Activated T-cell treated with anti-CD3 and anti-CD28 coated beads for 24 hours (primary cell): ENCODE measurements at places on chromosomes 16 and 17.
A peak's percentile ranks its signal among the peaks of the same experiment; 100 is the strongest.

GRCh38 chr16:20611975-20612481 is 35.9 kb upstream of the ACSM2B start:
- DNase-seq: no peak

GRCh38 chr16:50602531-50603205 is 54.5 kb downstream of the NKD1 start:
- no peak for DNase-seq

DNA sequence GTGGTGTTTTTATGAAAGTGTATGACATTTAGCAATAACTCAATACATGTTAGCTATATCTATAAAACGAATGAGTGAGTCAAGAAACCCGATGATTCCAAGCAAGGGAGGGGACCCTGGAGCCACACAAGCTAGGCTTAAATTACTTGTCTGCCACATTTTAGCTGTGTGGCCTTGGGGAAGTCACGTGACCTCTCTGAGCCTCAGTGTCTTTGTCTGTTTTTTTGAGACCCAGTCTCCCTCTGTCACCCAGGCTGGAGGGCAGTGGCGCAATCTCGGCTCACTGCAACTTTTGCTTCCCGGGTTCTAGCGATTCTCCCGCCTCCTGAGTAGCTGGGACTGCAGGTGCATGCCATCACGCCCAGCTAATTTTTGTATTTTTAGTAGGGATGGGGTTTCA is 20.1 kb upstream of the GCSH start:
- DNase-seq: no peak

- no peak for DNase-seq
These were observed 914 bp upstream of the GPRC5B start for GRCh38 chr16:19885451-19886072.

GRCh38 chr16:27999687-28000086 is 63.8 kb downstream of the GSG1L start:
- no peak for DNase-seq

DNA sequence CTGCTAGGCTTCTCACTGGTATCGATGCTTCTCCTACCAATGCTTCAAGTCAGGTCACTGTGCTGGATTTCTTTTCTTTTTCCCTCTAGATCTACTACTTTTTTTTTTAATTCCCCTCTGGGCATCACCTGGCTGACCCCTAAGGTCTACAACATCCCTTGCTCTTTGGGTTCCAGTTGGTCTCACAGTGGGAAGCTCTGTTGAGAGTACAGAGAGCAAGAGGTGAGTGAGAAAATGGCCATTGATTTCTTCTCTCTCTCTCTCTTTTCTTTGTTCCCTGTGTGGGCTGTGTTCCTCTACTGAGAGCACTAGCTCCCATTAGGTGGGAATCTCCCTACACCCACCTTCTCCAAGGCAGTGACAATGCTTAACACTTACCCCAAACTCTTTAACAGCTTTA is 413.4 kb downstream of the KCNJ2 start:
- no peak for DNase-seq

- no peak for DNase-seq
These were observed 35.2 kb upstream of the GOSR2 start for GRCh38 chr17:46887717-46888116.

- DNase-seq: peak; percentile 79
These were observed 20.9 kb downstream of the TNS4 start for GRCh38 chr17:40480501-40481003.

- no peak for DNase-seq
These were observed 197.5 kb downstream of the CYLD start for GRCh38 chr16:50939356-50939755.

DNA sequence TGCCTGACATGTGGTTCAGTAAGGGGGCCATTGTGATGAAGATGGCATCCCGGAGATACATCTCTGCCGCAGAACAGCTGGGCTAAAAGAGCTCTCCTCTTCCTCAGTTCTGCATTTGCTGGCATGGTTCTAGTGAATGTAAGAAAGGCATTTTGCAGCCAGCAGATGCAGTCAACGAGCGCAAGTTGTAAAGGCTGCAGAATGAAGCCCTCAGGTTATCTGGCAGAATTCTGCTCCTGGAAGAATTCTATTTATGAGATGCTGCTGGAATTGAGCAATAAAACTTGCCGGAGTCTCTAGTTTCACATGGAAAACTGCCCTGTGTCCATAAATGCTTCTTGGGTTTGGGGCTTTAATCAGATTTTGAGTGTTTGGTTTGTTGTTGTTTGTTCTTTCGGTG is 176.8 kb upstream of the HSBP1 start:
- DNase-seq: no peak

- DNase-seq: no peak
These were observed 81.8 kb downstream of the CPPED1 start for GRCh38 chr16:12721841-12722421.

- peak; percentile 98 for DNase-seq
These were observed at the start of gene PRDM7 for GRCh38 chr16:90077240-90077756. Gene PRDM7 (minus strand): TSS chr16:90077331. CDS start chr16:90075910, 1,421 bp downstream.

- DNase-seq: no peak
These were observed 668 bp downstream of the JUP start for GRCh38 chr17:41785859-41786226.

DNA sequence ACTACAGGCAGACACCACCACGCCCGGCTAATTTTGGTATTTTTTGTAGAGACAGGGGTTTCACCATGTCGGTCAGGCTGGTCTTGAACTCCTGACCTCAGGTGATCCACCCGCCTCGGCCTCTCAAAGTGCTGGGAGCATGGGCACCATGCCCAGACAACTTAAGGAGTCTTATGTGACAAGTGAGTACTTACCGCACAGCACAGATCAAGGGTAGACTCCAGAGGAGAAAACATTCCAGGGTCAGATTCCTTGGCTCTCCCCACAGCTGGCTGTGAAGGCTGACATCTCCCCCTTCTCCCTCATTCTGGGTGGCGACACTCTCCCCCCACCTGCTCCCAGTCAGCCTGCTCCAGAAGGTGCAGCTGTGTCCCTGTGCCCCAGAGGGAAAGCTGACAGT is 10.6 kb downstream of the ZSCAN10 start:
- DNase-seq: no peak

GRCh38 chr16:81497690-81498089 is 53.1 kb downstream of the CMIP start:
- DNase-seq: no peak

- no peak for DNase-seq
These were observed 67.8 kb downstream of the MAF start for GRCh38 chr16:79532785-79533184.

GRCh38 chr17:8382052-8382879 is 727 bp downstream of the RPL26 start:
- DNase-seq: no peak

DNA sequence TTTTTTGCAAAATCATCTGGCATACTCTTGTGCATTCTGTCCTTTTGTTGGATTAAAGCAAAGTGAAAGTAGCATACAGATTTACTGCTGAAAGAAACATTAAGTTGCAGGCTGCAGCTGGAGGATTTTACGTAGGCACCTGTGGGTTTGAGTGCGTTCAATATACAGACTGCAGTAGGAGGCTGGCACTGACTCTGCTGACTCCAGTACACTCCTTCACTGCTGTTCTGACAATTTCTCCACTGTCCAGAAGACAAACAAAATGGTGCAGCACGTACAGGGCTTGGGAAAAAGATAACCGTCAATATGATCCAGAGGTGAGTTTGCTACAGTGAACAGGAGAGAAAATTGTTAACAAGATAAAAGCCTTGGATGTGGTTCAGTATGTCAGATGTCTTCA is 73.3 kb downstream of the TANC2 start:
- DNase-seq: no peak

GRCh38 chr17:79125503-79125902 is 50.9 kb downstream of the ENGASE start:
- DNase-seq: no peak

- no peak for DNase-seq
These were observed 117.2 kb downstream of the SOCS1 start for GRCh38 chr16:11138769-11139325.

DNA sequence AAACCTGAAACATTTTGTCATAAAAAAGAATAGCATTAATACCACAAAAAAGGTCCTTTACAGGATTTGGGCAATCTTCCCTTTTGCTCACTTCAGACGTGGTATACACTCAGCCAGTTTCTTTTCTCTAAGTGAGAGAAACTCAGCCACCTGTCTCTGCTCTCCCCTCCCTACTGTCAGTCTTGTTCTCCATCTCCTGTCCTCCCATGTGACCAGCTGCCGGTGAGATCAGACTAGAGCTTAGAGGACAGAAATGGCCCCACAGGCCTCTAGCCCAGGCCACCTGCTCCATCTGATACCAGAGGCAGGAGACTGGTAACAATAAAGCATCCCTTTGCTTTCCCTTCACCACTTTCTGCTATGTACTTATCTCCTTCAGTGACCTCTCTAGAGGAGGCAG is 34.9 kb downstream of the CMC2 start:
- no peak for DNase-seq

GRCh38 chr17:19397556-19398041 is 10.6 kb upstream of the MFAP4 start:
- no peak for DNase-seq

GRCh38 chr16:81175325-81175891 is 63.1 kb upstream of the BCO1 start:
- DNase-seq: no peak

DNA sequence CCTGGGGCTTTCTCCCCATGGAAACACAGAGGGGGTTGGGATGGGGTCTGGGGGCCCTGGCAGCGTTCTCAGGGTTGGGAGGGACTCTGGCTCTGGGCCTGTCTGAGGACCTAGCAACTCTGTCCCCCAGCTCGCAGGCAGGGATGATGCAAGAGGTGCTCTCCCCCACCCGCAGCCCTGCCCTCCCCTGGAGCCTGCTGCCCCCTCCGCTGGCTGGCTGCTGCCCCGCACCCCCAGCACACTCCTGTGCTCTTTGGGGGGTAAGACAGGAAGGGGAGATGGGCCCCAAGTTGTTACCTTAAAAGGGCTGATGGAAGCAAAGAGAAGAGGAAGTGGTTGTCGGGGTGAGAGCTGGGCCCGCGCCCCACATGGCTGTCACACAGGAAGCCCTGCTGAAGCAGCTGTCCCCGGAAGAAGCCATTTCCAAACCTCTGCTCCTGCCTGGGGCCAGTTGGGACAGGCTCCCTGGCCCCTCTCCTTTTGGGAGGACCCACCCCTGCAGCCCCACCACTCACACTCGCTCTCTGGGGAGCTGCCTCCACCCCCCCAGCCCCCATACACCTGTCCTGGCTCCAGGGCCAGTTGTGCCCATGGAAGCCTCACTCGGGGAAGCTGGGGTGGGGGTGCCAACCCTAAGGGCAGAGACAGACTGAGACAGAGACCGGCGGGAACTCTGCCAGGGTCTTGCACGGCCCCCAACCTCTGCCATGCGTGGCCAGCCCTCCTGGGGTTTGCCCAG is 2.5 kb downstream of the CORO1A start:
- DNase-seq: peak; percentile 70

DNA sequence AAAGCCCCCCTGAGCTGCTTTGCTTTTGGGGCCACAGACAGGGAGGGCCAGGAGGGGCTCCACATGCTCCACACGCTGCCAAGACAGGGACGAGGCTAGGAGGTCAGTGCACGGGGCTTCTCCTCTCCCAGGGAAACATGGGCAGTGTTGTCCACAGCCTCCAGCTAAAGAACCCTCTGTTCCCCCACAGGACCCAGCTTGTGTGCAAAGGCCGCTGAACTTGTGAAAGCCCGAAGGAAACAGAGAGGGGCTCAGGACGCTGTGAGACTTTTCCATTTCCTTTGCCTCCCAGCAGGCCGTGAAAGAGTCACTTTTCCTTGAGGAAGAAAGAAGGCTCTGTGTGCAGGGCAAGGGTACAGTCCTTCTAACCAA is 9.7 kb downstream of the CDRT4 start:
- DNase-seq: no peak

DNA sequence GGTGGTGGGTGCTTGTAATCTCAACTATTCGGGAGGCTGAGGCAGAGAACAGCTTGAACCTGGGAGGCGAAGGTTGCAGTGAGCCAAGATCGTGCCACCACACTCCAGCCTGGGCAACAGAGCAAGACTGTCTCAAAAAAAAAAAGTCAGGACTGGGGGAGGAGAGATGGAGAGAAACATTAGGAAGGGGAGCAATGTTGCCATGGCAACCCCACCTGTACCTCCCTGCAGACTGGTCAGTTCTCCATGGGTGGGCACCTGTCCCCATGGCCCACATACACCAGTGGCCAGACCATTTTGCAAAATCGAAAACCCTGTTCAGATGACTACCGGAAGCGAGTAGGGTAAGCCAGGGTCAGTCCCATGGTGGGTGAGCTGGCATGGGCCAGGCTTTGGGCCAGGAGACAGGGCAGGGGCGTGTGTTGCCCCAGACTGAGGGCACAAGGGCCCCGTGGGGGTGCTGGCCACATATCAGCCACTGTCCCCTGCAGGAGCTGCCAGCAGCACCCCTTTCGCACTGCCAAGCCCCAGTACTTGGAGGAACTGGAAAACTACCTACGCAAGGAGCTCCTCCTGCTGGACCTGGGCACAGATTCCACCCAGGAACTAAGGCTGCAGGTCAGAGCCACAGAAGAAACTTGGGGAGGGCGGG is 14.0 kb downstream of the TSNAXIP1 start:
- DNase-seq: no peak

DNA sequence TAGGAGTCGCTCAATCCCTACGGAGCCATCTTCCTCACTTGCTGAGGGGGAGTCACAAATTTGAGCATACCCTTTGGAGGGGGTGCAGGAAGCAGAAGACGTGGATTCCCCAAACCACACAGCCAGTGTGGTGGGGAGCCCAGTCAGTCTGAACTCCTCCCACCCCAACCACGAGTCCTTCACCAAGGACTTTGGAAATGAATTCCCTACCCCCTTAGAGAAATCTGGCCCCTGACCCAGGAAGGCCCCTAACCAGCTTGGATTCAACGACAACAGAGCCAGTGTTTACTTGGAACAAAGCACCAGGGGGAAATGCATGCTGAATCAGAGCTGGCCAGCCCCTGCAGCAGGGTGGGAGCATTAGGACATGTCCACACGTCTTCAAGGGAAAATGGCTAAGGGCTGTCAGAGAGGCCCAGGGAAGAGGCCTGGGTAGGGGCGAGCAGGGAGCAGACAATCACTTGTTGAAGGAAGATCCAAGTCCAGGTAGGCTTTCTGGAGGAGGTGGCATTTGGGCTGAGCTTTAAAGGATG is 5.5 kb upstream of the TMEM92 start:
- DNase-seq: no peak

- DNase-seq: no peak
These were observed 120.6 kb downstream of the GOSR1 start for GRCh38 chr17:30597776-30598288.

GRCh38 chr17:57682701-57683100 is 62.4 kb downstream of the CCDC182 start:
- no peak for DNase-seq

DNA sequence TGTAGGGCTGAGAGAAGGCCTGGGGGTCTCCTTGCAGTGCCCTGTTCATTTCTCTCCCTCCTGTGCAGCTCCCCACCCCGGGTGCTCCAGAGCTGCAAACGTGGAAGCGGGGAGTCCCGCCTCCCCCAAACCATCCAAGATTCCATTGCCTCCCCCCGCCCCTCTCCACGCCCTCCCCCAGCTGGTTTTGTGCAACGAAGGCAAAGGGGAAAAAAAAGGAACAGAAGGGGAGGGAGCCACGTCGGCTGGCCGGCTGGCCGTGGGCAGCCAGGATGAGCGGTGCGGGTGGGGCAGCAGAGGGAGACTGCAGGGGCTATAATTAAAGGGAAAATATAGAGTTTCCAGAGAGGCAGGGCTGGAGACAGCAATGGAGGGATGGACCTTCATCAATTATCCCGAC is 1.7 kb upstream of the COL1A1 start:
- no peak for DNase-seq

- DNase-seq: no peak
These were observed at the start of gene FAM20A for GRCh38 chr17:68600931-68601564. Gene FAM20A (minus strand): TSS chr17:68601367. CDS start chr17:68600666, 701 bp downstream.

- no peak for DNase-seq
These were observed 19.2 kb upstream of the SPNS2 start for GRCh38 chr17:4479340-4479981.

GRCh38 chr17:82272495-82273326 is 789 bp downstream of the CSNK1D start:
- DNase-seq: no peak
